ENCODE measurements at places on chromosomes 2 and 18.
A peak's percentile ranks its signal among the peaks of the same experiment; 100 is the strongest.

GRCh38 chr2:199405241-199405640 lies 52.5 kb downstream of the SATB2 start:
- no peak for DNase-seq

GRCh38 chr2:82317012-82317411 lies 2012.5 kb upstream of the LRRTM1 start:
- DNase-seq: no peak

DNA sequence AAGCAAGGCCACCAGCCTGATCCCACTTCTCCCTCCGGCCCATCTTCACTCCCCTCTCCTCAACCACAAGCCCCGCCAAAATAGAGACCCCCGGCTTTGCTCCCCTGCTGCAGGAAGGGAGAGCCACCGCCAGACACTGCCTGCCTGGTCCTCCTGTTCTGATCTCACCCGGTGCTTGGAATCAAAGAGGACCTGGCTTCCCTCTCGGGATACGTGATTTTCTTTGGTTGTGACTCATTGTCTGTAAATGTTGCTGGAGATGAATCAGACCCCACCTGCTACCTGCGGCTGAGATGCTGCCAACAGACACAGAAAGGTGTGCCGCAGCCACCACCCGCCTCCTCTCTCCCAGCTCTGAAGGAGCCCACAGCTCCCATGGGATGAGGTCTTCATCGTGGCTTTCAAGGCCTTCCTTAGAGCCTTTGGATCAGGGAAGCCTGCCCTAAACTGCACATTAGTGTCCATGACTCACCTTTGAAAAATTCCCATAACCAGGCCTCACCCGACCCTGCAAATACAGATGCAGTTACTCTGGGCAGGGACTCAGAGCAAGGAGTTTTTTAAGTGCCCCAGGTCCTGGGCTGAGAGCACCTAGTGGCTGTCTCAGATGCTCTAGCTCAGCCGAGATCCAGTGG lies 79.4 kb upstream of the ZNF532 start:
- no peak for DNase-seq

DNA sequence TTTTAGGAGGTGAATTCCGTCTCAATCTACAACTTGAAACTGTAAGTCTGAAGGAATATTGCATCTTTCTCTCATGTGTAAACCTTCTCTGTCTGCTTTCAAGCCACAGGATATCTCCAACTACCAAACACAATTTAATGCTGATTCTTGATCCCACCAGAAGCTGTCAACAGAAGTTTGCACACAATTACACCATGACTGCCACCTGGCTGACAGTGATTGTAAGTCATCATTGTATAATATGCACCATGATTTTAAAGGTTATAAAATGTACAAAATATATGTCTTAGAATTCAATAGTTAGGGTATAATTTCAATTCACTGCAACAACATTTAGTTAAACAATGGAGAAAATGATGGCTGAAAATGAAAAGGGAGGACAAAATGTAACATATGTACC lies 18.4 kb downstream of the PREPL start:
- peak; percentile 36 for DNase-seq

GRCh38 chr2:212727751-212728150 lies 189.1 kb upstream of the ERBB4 start:
- DNase-seq: no peak
